Activated CD8-positive, alpha-beta memory T cell treated with anti-CD3 and anti-CD28 coated beads for 1 hour (primary cell): ENCODE measurements at places on chromosomes 7 and 10.

- no peak for DNase-seq
These were observed 305.6 kb downstream of the LRMDA start for GRCh38 chr10:75736889-75737579.

DNA sequence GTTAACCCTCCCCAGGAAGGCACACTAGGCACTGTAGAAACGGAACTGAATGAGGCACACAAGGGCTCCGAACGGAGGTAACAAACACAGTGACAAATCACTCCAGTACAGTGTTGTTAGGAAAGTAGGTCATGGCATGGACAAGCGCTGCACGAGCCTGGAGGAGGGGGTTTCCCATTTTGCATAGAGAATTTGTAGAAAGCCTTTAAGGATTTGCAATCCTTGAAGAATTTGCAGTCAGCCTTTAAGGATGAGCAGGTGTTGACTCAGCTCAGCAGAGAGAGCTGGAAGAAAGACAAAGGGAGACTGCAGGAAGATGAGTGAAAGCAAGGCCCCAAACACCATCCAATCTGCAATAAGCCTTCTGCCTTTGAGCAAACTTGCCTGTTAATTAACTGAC is 51.1 kb upstream of the PPP1R3C start:
- DNase-seq, result no peak

- no peak for DNase-seq
These were observed 16.6 kb downstream of the ADGRA1 start for GRCh38 chr10:133104068-133104962.

GRCh38 chr10:3036155-3037021 is 31.0 kb upstream of the PFKP start:
- no peak for DNase-seq

DNA sequence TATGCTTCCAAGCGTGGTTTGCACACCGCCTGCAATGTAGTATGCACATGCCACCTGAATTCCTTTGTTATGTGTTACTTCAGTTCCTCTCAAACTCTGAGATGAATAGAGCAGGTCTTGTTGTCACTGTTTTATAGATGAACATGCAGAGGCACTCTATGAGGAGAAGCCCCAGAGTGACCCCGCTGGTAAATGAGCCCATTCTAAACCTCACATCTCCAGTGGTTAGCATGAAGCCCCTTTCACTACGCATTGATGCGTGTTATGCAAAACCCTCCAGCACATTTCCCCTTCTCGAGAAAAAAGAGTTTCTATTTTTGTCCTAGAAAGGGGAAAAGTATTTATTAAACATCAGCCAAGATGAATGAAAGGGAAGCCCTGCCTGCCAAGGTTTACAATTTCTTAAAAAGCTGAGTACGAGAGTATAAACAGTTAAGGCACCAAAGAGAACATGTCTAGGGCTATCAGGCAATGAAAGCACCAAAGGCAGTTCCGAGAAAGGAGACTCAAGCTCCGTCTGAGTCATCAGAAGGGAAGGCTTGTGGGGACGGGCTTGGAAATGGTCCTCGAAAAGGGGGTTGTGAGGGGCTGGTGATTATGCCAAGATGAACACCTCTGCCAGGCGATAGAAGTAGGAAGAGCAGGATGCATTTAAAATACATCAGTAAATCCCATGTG is 58.7 kb upstream of the PFKP start:
- no peak for DNase-seq

- no peak for DNase-seq
These were observed 108.8 kb upstream of the PCLO start for GRCh38 chr7:83271212-83272099.
